ENCODE measurements at places on chromosomes 16 and 17. TPM values are rescaled to one million over a fixed set of nuclear protein-coding genes. Genes with fewer than 3 reads are reported as not detected.

DNA sequence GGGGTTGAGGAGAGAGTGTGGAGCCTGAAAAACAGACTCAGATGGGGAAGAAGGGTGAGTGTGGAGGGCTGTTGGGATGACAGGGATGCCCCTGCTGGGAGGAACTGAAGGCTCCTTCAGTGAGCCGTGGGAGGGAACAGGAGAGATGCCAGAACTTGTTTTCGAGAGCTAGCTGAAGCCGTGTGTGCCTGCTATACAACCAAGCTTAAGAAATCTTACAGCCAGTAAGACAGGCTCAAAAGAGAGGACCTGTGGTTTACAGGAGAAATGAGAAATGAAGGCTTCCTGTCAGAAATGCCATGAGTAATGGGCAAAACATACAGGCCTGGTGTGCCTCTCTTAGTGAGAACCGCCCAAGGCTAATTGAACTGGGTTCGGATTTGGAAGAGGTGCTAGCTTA, 99.6 kb downstream of the SPACA3 start:
- no peak for DNase-seq
- no peak overlapping the region for H3K27ac ChIP-seq
- no peaks in the 10 kb centered on the region for H3K36me3 ChIP-seq
- no peaks in the 10 kb centered on the region for H3K27me3 ChIP-seq
- no peaks in the 10 kb centered on the region for H3K4me1 ChIP-seq

The TEKT1 gene
- polyA plus RNA-seq: not detected

The CBFA2T3 gene
- polyA plus RNA-seq: 8.7 TPM

DNA sequence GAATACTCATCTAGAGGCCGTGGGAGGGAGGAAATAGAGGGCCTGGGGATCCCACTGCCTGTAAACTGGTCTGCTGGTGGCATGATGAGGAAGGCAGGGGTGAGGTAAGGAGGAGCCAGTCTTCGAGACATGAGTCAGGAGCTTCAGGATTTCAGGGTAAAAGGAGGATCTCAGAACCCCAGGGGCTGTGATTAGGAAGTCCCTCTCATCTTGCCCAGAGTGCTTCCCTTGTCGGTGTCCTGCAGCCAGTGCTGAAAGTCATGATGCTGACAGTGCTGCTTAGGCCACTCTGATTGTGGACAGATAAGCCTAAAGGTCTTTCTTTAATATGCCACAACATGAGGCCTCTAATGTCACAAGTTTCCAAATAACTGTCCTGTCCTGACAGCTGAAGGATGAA, 29.6 kb downstream of the COG4 start:
- H3K36me3 ChIP-seq: peaks cover 9% of the 10 kb centered on the region
- no peak overlapping the region for H3K27ac ChIP-seq
- no peaks in the 10 kb centered on the region for H3K4me1 ChIP-seq
- no peak overlapping the region for H3K4me3 ChIP-seq

DNA sequence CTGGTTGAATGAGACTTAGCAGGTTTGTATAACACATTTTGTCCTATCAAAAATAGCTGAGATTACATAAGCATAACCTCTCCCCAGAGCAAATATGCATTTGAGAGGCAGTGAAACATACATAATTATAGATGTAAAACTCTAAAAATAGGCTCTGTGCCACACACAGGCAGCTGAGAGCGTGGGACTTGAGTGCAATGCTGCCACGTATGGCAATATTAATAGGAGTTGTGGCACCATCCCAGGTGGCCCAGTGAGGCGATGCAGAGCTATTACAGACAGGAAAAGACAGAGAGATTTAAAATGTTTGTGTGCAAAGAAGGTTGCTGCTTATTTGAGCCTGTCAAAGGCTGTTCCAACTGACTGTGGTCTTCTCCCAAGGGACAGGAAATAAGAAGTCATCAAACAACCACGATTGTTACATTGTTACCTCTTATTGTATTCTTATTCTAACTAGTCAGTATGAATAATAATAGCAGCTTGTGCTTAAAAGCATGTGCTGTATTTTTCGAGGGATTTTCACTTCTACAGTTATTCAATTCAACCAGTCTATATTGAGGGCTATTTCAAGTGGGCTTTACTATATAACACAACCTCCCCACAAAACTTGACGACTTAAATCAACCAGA, 116.5 kb downstream of the SALL1 start:
- no peaks in the 10 kb centered on the region for H3K27me3 ChIP-seq
- H3K36me3 ChIP-seq: no peaks in the 10 kb centered on the region
- DNase-seq: no peak
- H3K4me3 ChIP-seq: no peak overlapping the region
- no peak overlapping the region for H3K27ac ChIP-seq
- H3K4me1 ChIP-seq: no peaks in the 10 kb centered on the region

The ATAD5 gene
- 0.49 TPM for polyA plus RNA-seq

GRCh38 chr17:77796176-77796860, 162.2 kb upstream of the TNRC6C start:
- H3K4me3 ChIP-seq: no peak overlapping the region
- no peak for DNase-seq
- H3K36me3 ChIP-seq: no peaks in the 10 kb centered on the region
- no peaks in the 10 kb centered on the region for H3K27me3 ChIP-seq

GRCh38 chr16:3654249-3654991, at the start of gene DNASE1:
Gene DNASE1, plus strand, starts transcription at chr16:3654691. Its CDS starts 683 bp downstream, at chr16:3655374.
- H3K36me3 ChIP-seq: peaks cover 28% of the 10 kb centered on the region
- DNase-seq: peak; percentile 81
- peak within 1 kb of the TSS; percentile 84 for H3K27ac ChIP-seq
- H3K27me3 ChIP-seq: no peaks in the 10 kb centered on the region
- peak within 1 kb of the TSS; percentile 20 for H3K4me3 ChIP-seq
- peaks cover 24% of the 10 kb centered on the region for H3K4me1 ChIP-seq

DNA sequence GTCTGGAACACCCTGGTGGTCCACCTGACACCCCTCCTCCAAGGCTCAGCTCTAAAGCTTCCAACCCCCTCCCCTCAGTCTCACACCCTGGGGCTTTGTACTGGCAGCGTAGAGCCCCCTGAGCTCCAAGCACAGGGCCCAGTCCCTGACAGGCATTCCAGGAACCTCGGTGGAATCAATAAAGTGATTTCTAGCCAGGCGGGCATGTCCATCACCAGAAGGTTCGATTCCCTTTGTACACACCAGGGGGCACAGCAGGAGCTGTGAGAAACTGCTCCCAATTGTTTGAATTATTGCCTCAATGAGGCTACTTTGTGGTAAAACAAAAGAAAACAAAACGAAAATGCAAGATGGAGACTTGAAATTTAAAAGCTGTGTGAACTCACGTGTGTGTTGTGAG, 51.8 kb downstream of the SMPD3 start:
- H3K27me3 ChIP-seq: no peaks in the 10 kb centered on the region
- peak; percentile 77 for DNase-seq
- no peak overlapping the region for H3K27ac ChIP-seq
- H3K4me3 ChIP-seq: no peak overlapping the region
- H3K4me1 ChIP-seq: no peaks in the 10 kb centered on the region

The SGF29 gene
- 40.2 TPM for polyA plus RNA-seq

DNA sequence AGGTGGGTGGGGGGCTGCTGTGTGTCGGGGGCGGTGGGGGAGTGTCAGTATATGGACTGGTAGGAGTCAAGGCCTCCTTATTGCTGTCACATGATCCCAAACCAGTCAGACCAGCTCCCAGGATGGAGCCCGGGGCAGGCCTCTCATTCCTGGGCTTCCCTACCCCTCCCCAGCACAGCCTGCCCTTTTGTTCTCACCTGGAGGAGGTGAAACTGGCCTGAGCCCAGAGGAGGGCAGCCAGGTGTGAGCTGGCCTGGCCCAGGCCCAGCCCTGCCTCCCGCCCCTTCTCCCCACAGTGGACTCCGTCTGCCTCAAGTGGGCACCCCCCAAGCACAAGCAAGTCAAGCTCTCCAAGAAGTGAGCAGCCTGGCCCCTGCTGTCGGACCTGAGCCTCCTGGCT, 4.6 kb downstream of the PRSS8 start:
- H3K4me3 ChIP-seq: no peak overlapping the region
- H3K27me3 ChIP-seq: no peaks in the 10 kb centered on the region
- no peaks in the 10 kb centered on the region for H3K36me3 ChIP-seq
- peaks cover 64% of the 10 kb centered on the region for H3K4me1 ChIP-seq

DNA sequence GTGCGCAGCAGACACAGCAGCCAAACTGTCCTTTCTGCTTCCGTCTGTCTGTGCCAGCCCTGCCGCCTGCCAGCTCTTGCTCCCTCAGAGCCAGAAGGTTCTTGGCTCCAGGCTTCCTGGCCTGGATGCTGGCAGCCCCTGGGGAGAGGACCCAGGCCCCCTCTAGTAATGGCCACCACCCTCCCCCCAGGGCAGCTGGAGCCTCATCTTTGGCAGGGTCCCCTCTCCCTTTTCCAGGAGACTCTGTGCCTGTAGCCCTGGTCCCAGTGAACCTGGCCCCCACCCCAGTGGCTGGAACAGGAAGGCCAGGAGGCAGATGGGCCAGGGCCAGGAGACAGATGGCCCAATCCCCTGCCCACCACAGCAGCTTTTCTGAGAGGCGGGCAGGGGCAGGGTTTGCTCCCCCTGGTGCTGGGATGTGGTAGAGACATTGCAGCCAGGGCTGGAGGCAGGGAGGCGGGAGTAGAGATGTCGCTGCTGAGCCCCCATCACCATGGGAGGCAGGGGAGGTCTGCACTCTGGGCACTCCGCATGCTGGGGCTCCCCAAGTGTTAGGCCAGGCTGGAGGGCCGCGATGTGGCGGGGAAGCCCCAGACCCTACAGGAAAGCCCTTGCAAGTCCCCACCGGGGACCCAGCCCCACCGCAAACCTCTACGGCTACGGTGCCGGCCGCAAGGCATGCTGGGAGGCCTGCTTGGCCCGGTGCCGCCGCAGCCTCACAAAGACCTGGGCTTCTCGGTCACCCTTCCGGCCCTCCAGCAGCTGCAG, 16.7 kb downstream of the UNC13D start:
- H3K27me3 ChIP-seq: no peaks in the 10 kb centered on the region
- no peak overlapping the region for H3K4me3 ChIP-seq
- no peaks in the 10 kb centered on the region for H3K36me3 ChIP-seq
- peak; percentile 75 for DNase-seq
- H3K4me1 ChIP-seq: peaks cover 6% of the 10 kb centered on the region

- no peak for DNase-seq
- peaks cover 19% of the 10 kb centered on the region for H3K4me1 ChIP-seq
- no peak overlapping the region for H3K4me3 ChIP-seq
- H3K27me3 ChIP-seq: no peaks in the 10 kb centered on the region
- H3K36me3 ChIP-seq: no peaks in the 10 kb centered on the region
- H3K27ac ChIP-seq: no peak overlapping the region
Measured at GRCh38 chr17:28526381-28526780, 20.2 kb downstream of the FOXN1 start.

The KDM8 gene
- 17.7 TPM for polyA plus RNA-seq

DNA sequence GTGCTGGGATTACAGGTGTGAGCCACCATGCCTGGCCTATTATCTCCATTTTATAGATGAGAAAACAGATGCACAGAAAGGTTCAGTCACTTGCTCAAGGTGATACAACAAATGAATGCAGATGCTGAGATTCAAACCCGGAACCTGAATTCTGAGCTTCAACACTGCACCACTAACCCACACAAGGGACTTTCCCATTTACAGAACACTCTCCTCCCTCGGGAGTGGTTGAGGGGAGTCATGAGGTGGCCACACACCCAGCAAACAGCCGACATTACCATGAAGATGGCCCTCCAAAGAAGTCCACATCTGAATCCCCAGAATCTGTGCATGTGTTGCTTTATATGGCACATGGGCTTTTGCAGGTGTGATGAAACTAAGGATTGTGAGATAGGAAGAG, 9.1 kb downstream of the BCL7C start:
- no peak overlapping the region for H3K27ac ChIP-seq
- H3K4me3 ChIP-seq: no peak overlapping the region
- no peaks in the 10 kb centered on the region for H3K4me1 ChIP-seq
- no peaks in the 10 kb centered on the region for H3K27me3 ChIP-seq
- no peak for DNase-seq

DNA sequence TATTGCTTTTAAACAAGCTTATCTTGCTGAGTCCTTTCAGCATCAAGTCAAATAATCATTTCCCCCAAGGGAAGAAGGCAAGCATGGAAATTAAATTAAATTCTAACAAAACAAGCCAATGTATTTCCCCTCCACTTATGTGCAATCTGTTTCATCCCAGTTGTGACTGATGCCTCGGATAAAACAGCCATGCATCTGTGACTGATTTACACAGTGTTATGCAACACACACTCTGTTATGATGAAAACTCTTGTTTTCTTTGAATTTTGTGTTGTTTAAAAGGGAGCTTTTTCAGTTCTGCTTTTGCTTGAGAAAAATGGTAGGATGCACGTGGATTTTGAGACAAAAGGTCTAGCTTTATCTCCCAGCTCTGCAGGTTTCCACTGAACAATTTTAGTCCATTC, 32.6 kb downstream of the TMEM100 start:
- no peaks in the 10 kb centered on the region for H3K4me1 ChIP-seq
- H3K27ac ChIP-seq: no peak overlapping the region
- H3K4me3 ChIP-seq: no peak overlapping the region
- H3K27me3 ChIP-seq: no peaks in the 10 kb centered on the region
- H3K36me3 ChIP-seq: no peaks in the 10 kb centered on the region
- no peak for DNase-seq

The CLDN7 gene
- 55.7 TPM for polyA plus RNA-seq

The ACSM5 gene
- polyA plus RNA-seq: 1.0 TPM

The HOXB4 gene
- 0.89 TPM for polyA plus RNA-seq

DNA sequence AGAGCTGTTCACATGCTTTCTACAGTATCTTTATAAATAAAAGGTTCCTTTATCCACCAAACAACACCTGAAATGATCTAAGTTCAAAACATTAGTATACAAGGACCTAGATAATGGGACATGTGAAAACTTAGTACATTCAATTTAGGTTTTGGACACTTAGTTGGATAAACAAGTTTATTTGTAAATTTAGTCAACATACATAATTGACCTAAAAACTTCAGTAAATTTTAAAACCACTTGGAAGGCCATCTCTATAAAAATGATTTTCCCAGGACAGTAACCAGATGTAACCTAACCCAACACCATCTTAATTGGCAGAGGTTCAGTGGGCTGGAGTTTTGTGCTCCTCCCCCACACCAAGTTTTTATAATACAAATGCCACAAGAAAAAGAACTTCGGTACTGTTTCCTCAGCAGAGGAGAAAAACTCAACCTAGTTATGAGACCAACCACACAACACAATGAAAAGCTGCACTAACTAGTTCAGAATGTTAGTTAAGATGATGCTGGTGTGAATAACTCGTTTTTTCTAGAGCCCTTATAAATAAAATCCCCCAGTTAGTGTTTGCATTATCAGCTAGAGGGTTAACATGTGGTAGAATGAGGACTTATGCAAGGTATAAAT, 7.2 kb upstream of the UNK start:
- H3K27ac ChIP-seq: no peak overlapping the region
- H3K36me3 ChIP-seq: peaks cover 5% of the 10 kb centered on the region
- DNase-seq: no peak
- peaks cover 26% of the 10 kb centered on the region for H3K4me1 ChIP-seq
- H3K27me3 ChIP-seq: no peaks in the 10 kb centered on the region

- H3K27me3 ChIP-seq: no peaks in the 10 kb centered on the region
- H3K27ac ChIP-seq: no peak overlapping the region
- DNase-seq: no peak
- no peak overlapping the region for H3K4me3 ChIP-seq
Measured at GRCh38 chr16:46695937-46696336, 6.5 kb downstream of the ORC6 start.

DNA sequence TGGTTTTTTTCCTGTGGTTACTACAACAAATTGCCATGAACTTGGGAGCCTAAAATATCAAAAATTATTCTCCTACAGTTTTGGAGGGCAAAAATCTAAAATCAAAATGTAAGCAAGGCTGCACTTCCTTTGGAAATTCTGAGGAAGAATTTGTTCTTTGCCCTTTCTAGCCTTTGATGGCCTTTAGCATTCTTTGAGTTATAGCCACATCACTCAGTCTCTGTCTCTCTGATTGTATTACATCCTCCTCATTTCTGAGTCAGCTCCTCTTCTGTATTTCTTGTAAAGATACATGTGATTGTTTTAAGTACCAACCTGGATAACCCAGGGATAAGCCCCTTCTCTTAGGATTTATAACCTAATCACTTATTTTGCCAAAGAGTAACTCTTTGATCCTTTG, 282.0 kb downstream of the BCAS3 start:
- no peak overlapping the region for H3K27ac ChIP-seq
- DNase-seq: no peak
- no peak overlapping the region for H3K4me3 ChIP-seq
- no peaks in the 10 kb centered on the region for H3K4me1 ChIP-seq
- H3K27me3 ChIP-seq: no peaks in the 10 kb centered on the region
